ENCODE measurements at places on chromosomes 4 and X.

DNA sequence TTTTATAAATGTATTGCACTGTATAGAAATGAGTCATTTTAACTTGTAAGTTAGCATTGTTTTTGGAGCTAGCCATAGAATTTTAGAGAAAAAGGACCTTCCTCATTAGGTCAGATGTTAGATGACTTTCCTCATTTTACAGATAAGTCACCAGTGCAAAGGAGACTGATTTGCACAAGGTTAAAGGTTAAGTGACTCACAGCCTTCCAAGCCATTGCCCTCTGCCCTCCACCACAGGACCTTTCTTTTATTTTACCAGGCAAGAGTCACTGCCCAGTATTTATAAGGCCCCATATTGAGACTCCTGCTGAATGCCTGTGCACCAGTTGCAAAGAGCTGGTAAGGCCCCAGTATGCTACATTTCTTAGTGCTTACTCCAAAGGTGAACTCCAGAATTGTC lies 4.2 kb upstream of the ABCG2 start:
- DNase-seq: no peak

- no peak for DNase-seq
Measured at GRCh38 chr4:68349279-68349648, 626 bp downstream of the YTHDC1 start.

- DNase-seq: no peak
Measured at GRCh38 chrX:154855256-154855655, 20.8 kb upstream of the SMIM9 start.

GRCh38 chr4:61149278-61149677 lies 50.8 kb upstream of the ADGRL3 start:
- no peak for DNase-seq

DNA sequence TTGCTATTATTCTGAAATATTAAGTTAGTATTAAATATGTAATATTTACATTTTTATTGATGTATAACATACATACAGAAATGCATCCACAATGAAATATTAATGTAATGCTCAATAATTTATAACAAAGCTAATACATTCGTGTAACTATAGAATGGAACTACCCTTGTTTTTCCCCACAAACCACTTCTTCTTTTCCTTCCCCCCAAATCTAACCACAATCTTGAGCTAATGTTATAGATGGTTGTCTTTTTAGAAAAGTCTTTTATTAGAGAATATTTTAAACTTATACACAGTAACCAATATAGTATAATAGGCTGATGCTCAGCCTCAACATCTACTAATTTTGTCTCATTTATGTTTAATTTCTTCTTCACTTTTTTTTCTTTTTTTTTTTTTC lies 4.5 kb upstream of the ZNF732 start:
- DNase-seq: no peak

DNA sequence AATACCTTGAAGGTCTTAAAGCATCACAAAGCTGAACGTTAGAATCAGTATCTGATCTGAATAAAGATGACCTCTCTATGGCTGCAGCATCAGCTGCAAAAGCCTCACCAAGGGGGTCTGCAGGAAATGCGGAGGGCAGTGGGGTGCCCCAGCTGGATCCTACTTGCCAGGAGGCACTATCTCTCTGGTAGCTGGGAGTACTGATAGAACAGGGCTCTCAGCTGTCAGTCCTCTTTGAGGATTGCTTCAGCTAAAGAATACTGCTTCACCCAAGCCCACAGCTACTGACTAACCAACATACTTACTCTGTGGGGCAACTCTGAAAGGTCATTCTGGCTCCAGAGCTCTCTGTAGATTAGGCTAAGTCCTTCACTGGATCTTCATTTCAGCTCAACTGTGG lies 112.5 kb upstream of the ZFP42 start:
- DNase-seq: no peak

- DNase-seq: no peak
Measured at GRCh38 chrX:81708487-81708886, 506.6 kb downstream of the SH3BGRL start.
